H7 (cell line): ENCODE measurements at places on chromosomes 1 and 21.

DNA sequence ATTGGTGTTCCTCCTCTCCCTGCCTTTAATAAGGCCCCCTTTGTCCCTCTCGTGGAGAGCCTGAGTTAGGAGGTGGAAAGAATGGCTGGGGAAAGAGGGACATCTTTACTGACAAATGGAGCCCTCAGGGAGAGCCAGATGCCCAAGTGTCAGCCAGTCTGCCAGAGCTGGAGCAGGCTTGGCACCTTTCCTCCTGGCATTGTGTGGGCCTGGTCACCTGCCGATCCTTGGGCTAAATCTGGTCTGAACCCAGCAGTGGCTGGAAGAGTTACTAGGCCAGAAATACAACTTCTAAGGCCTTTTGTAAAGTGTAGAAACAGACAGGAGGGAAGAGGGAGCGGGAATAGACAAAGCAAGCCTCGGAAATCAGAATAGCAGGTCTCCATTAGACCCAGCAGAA lies 24.9 kb downstream of the VANGL1 start:
- DNase-seq: no peak

GRCh38 chr1:41811051-41811795 lies 107.5 kb downstream of the HIVEP3 start:
- DNase-seq: no peak

DNA sequence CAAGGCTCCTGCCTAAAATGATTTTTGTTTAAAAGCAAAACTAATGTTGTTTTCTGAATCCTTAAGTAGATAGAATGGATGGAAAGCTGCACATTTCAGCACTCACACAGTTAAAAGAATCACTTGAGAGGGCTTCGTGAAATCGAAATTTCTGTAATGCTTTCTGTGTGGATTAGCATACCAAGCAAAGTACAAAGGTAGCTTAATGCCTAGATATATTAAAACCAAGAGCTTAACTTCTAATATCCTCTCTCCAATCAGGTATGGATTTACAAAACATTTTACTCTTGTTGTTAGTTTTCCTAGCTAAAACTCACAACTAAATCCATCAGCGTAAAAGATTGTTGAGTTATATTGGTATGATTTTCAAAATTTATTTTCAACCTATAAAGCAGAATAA lies 378.8 kb upstream of the PRMT6 start:
- DNase-seq: no peak

DNA sequence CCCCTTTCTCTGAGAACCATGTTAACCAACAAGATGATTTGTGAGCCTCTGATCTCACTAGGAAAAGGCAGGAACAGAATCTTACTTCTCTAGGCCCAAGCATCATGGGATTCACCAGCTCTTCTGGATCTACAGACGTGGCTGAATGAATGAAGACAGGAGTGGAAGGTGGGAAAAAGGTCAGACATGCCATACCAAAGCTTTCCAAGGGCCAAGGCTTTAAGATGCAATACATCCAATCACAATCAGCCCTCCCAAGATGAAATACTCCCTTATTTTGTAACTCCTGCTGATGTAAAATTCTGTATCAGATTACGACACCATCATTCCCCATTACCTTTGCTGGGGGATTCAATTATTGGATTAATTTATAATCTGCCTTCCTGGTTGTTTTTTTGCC lies 80.9 kb downstream of the SSBP3 start:
- DNase-seq: no peak

GRCh38 chr1:54390655-54391054 lies 15.5 kb downstream of the SSBP3 start:
- no peak for DNase-seq

DNA sequence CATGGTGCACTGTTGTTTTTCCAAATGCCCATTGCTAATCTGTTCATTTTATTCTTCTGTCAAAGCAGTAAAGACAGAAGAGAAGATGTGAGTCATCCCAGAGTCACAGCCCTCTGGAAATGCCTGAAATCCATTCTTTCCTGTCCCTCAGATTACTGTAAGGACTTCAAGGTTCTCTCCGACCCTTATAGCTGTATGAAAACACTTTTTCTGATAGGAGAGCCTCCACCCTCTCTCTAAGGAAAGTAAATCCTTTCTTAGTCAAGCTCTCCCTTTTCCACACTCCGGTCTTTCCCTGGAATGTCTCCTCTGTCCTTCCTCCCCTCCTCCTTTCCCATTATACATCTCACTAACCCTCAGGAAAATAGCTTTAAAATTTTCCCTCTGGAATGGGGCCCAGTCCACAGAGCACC lies 3.5 kb upstream of the PRDX6 start:
- no peak for DNase-seq

DNA sequence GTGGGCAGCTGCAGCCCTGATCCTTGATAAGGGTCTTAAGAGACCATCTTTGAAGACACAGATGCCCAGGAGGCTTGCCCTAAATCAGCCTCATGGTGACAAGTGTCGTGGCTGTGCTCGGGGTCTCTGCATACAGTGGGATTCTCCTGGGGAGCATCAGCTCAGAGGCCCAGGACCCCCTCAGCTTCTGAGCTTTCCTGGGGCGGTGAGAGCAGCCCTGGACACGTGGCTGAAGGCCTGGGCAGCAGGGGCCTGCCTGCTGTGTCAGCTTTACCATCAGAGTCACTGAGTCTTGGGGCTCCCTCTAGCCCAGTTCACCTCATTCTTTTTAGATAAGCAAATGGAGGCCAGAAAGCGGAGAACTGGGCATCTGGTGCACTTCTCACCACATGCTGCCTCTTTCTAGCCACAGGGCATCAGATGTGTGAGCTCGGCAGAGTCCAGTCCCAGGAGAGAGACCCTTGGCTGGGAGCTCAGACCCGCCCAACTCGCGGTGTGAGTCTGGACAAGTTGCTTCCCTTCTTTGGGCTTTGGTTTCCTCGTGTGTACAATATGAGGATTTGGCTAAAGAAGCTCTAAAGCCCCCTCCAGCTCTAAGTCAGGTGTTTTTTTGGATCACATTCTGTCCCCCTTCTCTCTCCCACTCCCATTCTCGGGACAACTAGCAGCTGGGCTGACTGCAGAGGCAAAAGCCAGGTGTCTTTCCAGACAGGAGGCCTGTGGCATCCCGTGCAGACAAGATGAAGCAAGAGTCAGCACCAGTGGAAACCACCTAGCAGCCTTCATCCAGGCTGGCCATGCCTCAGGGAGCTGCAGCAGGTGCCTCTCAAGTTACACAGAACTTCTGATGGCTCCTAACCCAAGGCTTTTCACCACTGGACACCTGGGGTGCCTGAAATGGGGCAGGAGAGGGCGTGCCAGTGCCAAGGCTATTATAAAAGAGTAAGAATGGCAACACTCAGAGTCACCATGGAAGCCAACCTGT lies 119.1 kb downstream of the KCNN3 start:
- no peak for DNase-seq

- DNase-seq: no peak
These were observed 33.4 kb upstream of the PTPRC start for GRCh38 chr1:198605406-198605805.

- no peak for DNase-seq
These were observed 67.5 kb upstream of the ACTRT2 start for GRCh38 chr1:2953688-2954285.

- no peak for DNase-seq
These were observed 2.8 kb downstream of the RPS8 start for GRCh38 chr1:44777969-44778635.
